ENCODE measurements at places on chromosomes 11 and 22. TPM values are rescaled to one million over a fixed set of nuclear protein-coding genes. Genes with fewer than 3 reads are reported as not detected.

GRCh38 chr22:35230839-35231584 is 26.3 kb upstream of the HMGXB4 start:
- peak; percentile 59 for DNase-seq

- peak; percentile 18 for DNase-seq
Observed at GRCh38 chr11:125457814-125458343, 38.2 kb downstream of the FEZ1 start.

The DEFB131B gene
- not detected for total RNA-seq

- peak; percentile 20 for DNase-seq
Observed at GRCh38 chr11:70109006-70109405, 30.9 kb downstream of the ANO1 start.

DNA sequence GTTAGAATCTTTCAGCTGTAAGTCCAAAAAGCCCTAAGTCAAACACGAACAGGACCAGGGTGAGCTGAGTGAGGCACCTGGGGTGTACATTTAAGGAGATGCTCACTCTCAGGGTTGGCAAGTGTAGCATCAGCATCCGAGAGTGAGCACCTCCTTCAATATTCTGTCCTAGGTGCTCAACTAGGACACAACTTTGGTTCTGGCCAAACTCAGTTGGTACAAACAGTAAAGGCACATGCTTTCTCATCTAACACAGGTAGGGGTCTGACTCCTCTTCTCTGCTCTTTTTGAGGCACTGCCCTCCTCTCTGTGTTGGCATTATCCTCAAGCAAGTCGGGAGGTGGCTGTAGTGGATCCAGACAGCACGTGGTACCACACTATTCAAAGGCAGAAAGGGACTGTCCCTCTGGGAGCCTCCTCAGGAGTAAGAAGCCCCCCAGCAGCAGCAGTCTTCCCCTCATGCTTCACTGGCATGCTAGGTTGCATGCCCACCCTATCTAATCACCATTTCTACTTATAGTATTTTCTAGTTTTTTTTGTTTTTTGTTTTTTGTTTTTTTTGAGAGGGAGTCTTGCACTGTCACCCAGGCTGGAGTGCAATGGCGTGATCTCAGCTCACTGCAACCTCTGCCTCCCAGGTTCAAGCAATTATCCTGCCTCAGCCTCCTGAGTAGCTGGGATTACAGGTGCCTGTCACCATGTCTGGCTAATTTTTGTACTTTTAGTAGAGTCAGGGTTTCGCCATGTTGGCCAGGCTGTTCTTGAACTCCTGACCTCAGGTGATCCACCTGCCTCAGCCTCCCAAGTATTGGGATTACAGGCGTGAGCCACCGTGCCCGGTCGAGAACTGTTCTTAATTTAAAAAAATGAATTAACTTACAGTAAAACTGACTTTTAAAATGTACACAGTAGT is 14.7 kb upstream of the MAPK1 start:
- no peak for DNase-seq

The SLC22A9 gene
- total RNA-seq: not detected

Data from Daoy (cell line).